ENCODE measurements at places on chromosomes 7 and 10. TPM values are rescaled to one million over a fixed set of nuclear protein-coding genes. Genes with fewer than 3 reads are reported as not detected.

LRRC27 gene
- total RNA-seq, result 32.2 TPM

GRCh38 chr10:113959383-113959760 is 84.3 kb upstream of the ADRB1 start:
- no peak for DNase-seq

GRCh38 chr10:89428877-89429276 is 14.5 kb downstream of the IFIT5 start:
- no peak for DNase-seq

C7orf57 gene
- not detected for total RNA-seq

DNA sequence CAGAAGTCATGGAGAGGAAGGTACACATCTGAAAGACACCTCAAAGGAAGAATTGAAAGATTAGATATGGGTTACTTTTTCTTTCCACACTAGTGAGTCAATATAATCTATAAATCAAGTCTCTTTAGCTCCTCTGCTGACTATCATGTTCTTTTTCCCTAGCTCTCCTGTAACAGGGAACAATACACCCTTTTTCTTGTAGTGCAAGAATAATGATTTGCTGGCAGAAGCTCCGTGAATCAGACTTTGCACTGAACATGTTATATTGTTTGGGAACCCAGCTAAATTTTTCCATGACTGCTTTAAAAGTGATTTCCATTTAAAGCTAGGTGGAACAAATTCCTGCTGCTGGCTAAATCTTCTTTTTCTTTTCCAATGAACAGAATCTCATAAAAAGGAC is 756.6 kb upstream of the C7orf33 start:
- DNase-seq, result no peak

STYXL1 gene
- 15.2 TPM for total RNA-seq

- DNase-seq, result no peak
Observed at GRCh38 chr7:152872745-152873118, 113.2 kb downstream of the ACTR3B start.

DNA sequence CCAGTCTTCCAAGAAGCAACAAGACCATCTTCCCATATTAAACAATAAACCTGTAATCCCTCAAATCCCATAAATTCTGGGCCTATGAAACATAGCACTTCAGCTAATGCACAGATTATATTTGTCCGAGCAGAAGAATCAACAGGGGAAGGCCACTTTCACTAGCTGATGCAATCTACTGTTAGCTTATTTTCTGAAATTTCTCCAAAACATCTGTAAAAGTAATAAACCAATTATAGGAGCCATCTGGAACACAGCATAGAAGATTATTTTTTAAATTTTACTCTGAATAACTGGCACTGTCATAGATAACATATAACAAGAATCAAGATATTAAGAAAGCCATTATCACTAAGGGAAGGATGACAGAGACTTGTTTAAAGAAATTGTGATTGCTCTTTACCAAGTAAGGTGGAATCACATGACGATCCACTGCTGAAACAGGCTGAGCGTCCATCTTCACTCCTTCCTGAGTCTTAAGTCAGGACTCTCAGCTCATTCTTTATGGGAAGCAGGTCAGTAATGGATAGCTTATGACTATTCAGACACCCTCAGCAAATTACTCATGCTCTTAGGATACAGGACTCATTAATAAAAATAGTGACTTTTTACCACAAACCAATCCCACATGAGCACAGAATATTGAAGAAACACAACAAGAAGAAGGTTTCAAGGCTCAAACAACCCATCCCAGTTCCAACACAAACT is 719.5 kb downstream of the XPNPEP1 start:
- DNase-seq, result no peak

GRCh38 chr7:3043544-3044371 is at the start of gene CARD11:
TSS of gene CARD11 (minus strand) at chr7:3043867. CDS start at chr7:2958506, 85,361 bp downstream.
- DNase-seq, result peak; percentile 78

DNA sequence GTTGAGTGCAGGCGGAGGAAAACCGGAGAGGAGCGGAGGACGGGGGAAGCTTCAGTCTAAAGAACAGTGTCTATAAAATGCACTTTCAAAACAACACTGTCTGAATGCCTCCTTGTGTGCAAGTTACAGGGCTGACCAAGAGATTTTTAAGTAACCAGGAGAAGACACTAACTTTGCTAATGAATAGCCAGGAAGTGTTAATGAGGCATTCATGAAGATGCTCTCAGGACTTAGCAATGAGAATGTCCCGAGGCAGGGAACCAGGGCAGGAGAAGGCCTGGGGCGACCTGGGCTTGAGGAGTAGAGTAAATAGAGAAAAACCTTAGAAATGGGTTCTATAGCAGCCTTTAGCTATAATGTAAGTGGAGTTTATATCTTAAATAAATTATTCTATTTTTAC is 312.1 kb downstream of the SKIDA1 start:
- no peak for DNase-seq

DNA sequence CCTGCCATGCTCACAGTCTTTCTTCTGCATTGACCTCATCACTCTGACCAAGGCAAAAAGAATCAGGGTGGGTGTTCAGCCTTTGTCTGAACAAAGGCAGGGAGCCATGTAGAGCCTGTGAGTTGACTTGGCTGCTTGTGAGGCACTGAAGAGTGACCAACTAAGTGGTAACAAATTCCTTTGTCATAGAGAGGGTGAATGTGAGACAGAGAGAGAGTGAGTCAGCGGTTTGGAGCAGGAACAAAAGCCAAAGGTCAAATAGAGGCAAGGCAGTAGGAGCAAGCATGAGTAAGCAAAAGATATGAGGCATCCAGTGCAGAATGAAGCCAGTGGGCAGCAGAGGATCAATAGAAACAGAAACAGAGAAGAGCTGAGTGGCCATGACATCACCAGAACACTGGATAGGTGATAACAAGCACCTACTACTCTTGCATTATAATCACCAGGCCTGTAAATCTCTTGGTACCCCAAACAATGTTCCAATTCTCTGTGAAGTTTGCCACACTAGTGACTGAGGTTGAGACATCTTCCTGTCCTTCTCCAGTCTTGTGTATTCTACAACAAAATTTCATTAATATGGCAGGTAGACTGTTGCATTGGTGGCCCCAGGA is 116.2 kb upstream of the LAMB4 start:
- DNase-seq, result no peak

GRCh38 chr7:155631155-155631554 is 13.3 kb upstream of the RBM33 start:
- no peak for DNase-seq

- no peak for DNase-seq
Observed at GRCh38 chr7:28564755-28565374, 152.5 kb downstream of the CREB5 start.

SPDYE9 gene
- total RNA-seq, result not detected

DNA sequence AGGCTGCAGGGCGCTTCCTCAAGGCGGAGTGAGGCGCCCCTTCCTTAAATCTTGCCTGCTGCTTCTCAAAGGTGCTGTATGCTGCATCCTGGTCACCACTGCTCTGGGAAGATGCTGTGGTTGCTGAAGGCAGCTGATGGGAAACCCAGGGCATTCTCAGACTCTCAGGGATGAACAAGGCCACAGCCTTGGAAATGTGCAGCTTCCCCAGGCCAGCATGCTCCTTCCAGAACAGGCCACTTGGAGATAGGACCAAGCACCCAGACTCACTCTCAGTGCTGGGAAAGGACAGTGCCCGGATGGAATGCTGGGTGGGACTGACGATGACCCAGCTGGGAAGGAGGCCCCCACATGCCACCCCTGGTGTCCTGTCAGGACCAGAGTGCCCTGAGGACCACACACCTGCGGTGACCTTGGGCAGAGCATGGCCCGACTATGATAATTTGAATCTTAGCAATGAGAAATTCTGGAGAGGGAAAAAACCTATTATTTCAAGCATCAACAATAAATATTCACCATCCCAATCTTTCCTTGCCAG is 235.5 kb downstream of the TNS3 start:
- no peak for DNase-seq

AKR1C4 gene
- total RNA-seq, result not detected

GRCh38 chr7:138880881-138881578 is 83.0 kb upstream of the ATP6V0A4 start:
- no peak for DNase-seq

GRCh38 chr10:118865998-118866693 is 111.4 kb upstream of the CACUL1 start:
- no peak for DNase-seq

- DNase-seq, result no peak
Observed at GRCh38 chr10:8035006-8035640, 19.4 kb upstream of the GATA3 start.

DNA sequence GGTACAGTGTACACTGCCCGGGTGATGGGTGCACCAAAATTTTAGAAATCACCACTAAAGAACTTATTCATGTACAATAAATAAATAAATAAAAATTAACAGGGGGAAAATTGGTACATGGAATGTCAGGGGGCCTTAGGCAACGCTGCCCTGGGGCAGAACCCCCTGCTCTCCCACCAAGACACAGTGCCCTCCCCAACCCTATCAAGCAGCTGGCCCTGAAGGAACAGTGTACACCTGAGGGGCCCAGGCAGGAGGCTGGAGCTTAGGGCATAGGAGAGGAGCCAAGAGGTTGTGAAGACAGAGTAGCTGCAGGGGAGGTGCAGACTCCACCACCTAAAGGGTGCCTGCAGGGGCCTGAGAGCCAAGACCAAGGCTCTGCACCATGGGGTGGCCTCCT is 128.8 kb downstream of the BMS1 start:
- no peak for DNase-seq

GRCh38 chr10:3563298-3563697 is 221.7 kb downstream of the KLF6 start:
- DNase-seq, result no peak

VSIR gene
- total RNA-seq, result 61.2 TPM

NPFFR1 gene
- total RNA-seq, result not detected

GRCh38 chr7:73647725-73648592 is 19.7 kb upstream of the VPS37D start:
- DNase-seq, result peak; percentile 55

All from B cell (primary cell).